Right lobe of liver (tissue), 6 donors: ENCODE measurements at places on chromosomes 3 and 15. TPM values are rescaled to one million over a fixed set of nuclear protein-coding genes. Genes with fewer than 3 reads are reported as not detected.

The TMCO5A gene
- not detected for total RNA-seq

DNA sequence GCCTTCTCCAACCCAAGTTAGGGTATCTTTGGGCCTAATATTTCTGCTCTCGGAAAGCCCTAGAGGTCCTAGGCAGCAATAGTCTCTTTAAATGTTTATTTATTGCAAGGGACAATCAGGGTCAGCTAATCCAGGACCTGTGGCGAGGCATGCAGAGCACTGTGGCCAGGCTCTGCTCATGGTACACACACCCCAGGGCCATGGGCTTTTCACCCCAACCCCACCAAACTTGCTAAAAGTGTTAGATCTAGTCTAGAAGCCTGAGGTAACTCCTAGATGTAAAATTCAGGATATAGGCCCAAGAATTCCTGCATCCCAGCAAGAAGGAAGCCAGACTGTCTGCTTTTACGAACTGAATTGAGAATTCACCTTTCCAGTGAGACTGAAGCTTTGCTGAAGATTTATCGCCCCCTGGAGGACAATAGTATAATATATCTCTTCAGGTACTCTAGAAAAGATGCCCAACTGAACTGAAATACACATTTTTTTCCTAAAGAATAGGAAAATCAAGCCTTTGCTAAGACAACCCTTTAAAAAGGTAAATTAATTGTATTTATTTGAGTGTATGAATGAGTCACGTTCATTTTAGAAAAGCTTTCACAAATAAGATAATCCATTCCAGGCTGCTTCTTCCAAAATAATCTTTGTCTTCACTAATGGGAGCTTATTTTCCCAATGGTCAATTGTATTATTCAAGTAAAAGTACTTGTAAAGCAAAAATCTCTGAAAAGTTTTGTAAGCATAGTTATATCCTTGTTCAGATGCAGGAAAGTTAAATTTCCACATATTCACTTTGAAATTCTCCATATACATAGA lies 89.8 kb downstream of the LRRC3B start:
- no peaks in the 10 kb centered on the region for H3K27me3 ChIP-seq
- H3K36me3 ChIP-seq = no peaks in the 10 kb centered on the region
- no peak overlapping the region for H3K4me3 ChIP-seq
- no peak overlapping the region for H3K27ac ChIP-seq
- DNase-seq = no peak
- peaks cover 4% of the 10 kb centered on the region for H3K4me1 ChIP-seq

- no peak overlapping the region for H3K4me3 ChIP-seq
- peaks cover 68% of the 10 kb centered on the region for H3K4me1 ChIP-seq
- H3K36me3 ChIP-seq = no peaks in the 10 kb centered on the region
- H3K27ac ChIP-seq = no peak overlapping the region
Observed at GRCh38 chr3:149371001-149371722, 6.3 kb downstream of the TM4SF1 start.

DNA sequence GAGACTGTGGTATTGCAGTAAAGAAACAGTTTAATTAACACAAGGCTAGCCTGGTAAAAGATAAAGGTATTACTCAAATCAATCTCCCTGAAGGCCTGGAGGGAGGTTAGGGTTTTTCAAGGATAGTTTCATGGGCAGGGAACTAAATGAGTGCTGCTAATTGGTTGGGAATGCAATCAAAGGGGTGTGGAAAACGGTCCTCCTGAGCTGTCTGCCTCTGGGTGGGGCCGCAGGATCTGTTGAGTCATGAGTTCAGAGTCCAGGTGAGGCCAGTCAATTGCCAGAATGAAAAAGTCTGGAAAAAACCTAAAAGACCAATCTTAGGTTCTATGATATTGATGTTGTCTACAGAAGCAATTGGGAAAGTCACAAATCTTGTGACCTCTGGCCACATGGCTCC lies 293.2 kb downstream of the MCTP2 start:
- no peak overlapping the region for H3K27ac ChIP-seq
- H3K27me3 ChIP-seq = no peaks in the 10 kb centered on the region
- peak; percentile 19 for DNase-seq
- no peak overlapping the region for H3K4me3 ChIP-seq
- H3K4me1 ChIP-seq = no peaks in the 10 kb centered on the region

GRCh38 chr15:41666353-41666920 lies 6.2 kb downstream of the MGA start:
- H3K4me1 ChIP-seq = peaks cover 6% of the 10 kb centered on the region
- no peaks in the 10 kb centered on the region for H3K36me3 ChIP-seq
- H3K4me3 ChIP-seq = no peak overlapping the region
- no peaks in the 10 kb centered on the region for H3K27me3 ChIP-seq
- H3K27ac ChIP-seq = no peak overlapping the region

DNA sequence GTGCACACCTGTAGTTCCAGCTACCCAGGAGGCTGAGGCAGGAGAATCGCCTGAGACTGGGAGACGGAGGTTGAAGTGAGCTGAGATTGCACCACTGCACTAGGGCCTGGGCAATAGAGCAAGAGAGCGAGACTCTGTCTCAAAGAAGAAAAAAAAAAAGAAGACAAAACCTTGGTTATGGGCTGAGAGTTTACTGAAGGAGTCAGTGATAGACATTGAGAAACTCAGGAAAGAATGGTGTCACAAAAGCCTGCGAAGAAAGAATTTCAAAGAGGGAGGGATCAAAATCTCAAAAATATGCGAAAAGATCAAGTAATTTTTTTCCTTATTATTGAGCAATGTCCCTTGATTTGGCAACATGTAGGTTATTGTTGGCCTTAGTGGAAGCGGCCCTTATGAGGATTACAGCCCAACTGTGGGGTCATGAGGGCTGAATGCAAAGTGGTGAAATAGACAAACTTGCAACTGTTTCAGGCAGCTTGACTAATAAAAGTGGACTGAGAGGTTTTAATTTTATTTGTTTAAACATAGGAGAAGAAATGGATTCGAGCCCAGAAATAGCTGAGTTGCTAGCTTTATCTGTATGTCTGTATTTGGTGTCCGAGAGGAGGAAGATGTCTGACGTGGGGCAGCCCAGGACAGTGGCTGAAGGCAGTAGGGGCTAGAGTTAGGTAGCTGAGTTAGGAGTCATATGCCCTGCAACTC lies 18.8 kb upstream of the CELF6 start:
- DNase-seq = no peak
- no peaks in the 10 kb centered on the region for H3K36me3 ChIP-seq
- no peaks in the 10 kb centered on the region for H3K27me3 ChIP-seq
- no peak overlapping the region for H3K4me3 ChIP-seq
- no peak overlapping the region for H3K27ac ChIP-seq
- no peaks in the 10 kb centered on the region for H3K4me1 ChIP-seq

The PLA2G4E gene
- total RNA-seq = not detected

GRCh38 chr3:229183-229661 lies 32.7 kb downstream of the CHL1 start:
- no peak overlapping the region for H3K27ac ChIP-seq
- H3K27me3 ChIP-seq = no peaks in the 10 kb centered on the region
- H3K4me1 ChIP-seq = no peaks in the 10 kb centered on the region
- DNase-seq = no peak
- no peak overlapping the region for H3K4me3 ChIP-seq
- no peaks in the 10 kb centered on the region for H3K36me3 ChIP-seq

- no peaks in the 10 kb centered on the region for H3K27me3 ChIP-seq
- H3K4me3 ChIP-seq = no peak overlapping the region
Observed at GRCh38 chr15:65414841-65415621, 7.7 kb downstream of the IGDCC4 start.

The GRK7 gene
- not detected for total RNA-seq

GRCh38 chr15:80272987-80273386 lies 21.0 kb upstream of the CTXND1 start:
- H3K27ac ChIP-seq = no peak overlapping the region
- H3K4me1 ChIP-seq = no peaks in the 10 kb centered on the region
- H3K36me3 ChIP-seq = no peaks in the 10 kb centered on the region
- no peaks in the 10 kb centered on the region for H3K27me3 ChIP-seq
